ENCODE measurements at places on chromosomes 5 and 9.

DNA sequence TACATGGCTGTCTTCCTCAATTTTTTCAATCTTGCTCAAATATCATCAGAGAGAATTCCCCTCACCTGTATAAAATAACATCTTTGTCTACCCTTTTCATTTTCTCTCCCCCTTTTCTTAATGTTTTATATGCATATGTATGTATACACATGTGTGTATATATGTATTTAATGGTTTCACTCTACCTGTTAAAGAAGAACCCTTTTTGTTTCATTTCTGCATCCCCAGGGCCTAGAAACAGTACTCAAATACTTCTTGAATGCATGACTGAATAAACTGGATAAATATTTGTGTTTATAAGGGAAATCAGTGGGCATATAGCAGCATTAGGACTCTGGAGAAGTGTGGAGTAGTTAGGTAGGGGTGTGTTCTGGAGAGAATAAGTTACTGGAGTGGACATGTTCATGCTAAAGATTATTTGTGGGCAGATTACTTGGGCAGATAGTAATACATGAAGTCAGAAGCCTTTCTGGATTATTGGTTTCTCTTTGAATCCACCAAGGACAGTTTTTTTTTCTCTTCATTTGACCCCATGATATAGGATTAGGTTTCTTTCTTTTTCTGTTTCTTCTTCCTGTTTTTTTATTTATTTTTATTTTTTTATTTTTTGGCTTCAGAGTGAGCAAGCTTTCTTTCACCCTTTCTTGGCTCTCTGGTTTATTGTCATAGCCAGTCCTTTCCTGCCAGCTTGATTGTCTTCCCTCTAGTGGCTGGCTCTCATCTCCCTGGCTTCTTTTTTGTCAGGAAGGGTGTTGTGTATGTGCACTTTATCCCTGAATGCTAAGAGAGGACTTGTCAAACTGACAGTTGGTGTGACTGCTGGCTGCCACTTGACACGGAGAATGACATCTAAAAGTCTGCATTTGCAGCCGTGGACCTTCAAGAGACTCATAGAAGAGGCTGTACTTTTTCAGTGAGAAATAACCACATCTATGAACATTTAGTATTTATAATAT is 89.3 kb downstream of the ZCCHC7 start:
- no peak for DNase-seq

GRCh38 chr5:140113180-140113698 is 670 bp upstream of the PURA start:
- DNase-seq: no peak

- no peak for DNase-seq
Measured at GRCh38 chr5:150000990-150001659, 586 bp downstream of the HMGXB3 start.

DNA sequence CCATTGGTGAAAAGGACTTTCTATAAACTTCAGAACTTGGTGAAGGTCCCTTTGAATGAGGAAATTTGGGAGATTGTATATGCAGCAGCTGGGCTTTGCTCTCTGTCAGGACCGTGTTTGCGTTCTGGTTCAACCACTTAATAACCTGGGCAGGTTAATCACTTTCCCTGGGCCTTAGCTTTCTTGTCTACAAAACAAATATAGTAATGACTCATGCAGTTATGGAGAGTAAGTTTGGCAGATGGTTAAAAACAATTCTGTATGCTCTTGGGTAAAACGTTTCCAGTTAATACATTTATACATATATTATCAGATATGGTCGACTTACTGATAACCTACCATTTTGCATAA is 197.0 kb downstream of the ARHGEF28 start:
- no peak for DNase-seq

DNA sequence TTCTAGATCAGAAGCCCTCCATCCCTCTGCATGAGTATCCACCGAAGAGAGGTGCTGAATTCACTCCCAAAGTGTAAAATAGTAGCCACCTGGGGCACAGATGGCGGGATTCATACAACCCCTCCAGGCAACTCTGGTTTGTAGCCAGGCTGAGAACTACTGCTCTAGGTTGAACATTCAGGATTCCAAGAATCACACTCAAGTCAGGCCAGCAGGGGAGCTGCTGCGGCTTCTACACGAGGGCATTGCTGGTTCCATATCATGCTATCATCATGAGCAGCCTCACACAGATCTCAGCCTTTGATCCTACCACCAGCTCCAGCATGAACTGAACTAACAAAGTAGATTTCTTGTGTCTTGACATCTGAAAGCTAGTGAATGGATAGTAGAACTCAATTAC is 367.9 kb downstream of the DIRAS2 start:
- no peak for DNase-seq

- DNase-seq: no peak
Measured at GRCh38 chr5:143244000-143244736, 159.3 kb downstream of the NR3C1 start.

DNA sequence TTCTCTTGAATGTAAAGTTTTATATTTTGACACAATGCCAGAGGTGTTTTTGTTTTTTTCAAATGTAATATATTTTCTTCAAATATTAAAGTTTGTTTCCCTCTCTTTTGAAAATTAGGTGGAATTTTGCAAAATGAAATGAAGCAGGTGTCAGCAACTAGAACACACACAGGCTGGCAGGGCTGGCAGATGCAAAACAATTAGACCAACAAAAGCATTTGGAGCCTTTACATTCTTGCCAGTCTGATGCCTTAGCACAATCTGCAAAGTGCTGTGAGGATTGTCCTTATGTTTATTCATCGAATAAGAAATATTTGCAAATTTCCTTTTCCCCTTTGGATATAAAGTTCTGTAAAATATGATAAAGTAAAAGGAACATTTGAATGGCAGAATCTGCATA is 1063.9 kb downstream of the CDH9 start:
- DNase-seq: no peak

DNA sequence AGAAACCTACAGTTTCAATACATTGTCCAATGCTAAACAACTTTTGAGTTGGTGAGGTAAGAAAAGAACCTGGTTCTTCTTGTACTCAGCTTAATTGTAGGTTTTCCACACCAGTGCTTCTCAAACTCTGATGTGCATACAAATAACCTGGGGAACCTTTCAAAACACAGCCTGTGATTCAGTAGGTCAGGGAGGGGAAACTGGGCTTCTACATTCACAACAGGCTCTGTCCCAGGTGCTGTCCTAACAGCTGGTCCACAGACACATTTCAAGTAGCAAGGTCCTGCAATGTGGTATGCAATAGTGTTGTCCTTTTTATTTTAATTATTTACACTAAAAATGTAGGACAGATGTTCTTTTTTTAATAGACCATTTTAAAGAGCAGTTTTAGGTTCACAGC is 47.4 kb upstream of the SNCAIP start:
- DNase-seq: no peak

GRCh38 chr5:42770003-42770402 is 13.4 kb downstream of the CCDC152 start:
- DNase-seq: no peak

- no peak for DNase-seq
Measured at GRCh38 chr9:17802249-17802857, 223.5 kb downstream of the SH3GL2 start.

GRCh38 chr9:120353506-120353905 is 226.5 kb downstream of the CDK5RAP2 start:
- no peak for DNase-seq

- no peak for DNase-seq
Measured at GRCh38 chr5:146296245-146296644, 42.4 kb upstream of the POU4F3 start.

- no peak for DNase-seq
Measured at GRCh38 chr9:81410201-81410600, 279.1 kb downstream of the TLE1 start.

- DNase-seq: no peak
Measured at GRCh38 chr5:165837286-165837685, 2331.9 kb downstream of the MAT2B start.

DNA sequence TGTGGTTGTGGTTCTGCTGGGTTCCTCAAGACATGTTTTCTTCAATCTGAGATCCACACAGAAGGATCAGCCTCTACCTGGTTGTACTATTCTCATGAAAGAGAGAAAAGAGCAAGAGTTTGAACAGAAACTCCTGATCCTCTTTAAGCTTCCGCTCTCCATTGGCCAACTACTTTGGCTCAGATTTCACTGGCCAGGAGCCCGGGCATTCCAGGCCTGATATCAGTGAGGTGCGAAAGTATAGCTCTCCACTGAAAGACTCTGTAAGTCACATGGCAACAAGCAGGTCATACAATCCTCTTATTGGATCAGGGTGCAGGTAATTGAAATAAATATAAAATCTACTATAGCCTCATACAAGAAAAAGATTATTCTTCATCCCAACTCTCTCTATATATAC is 920.5 kb downstream of the TLE4 start:
- no peak for DNase-seq

DNA sequence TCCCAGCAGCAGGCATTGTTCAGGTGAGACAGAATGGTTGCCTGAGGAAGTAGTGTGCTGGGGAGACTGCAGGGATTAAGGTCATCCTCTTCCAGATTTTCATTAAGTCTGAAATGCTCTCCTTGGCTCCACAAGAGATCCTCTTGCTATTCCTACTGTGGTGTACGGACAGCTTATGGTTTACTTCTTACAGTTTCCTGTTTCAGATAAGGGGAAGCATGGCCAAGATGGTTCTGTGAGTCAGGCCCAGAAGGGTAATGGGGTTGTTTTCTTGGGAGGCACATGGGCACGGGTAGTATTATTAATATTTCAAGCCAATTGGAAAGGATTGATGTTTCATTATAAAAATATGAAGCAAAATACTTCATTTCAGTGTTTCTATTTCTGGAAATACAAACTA is 42.9 kb downstream of the GLRX start:
- DNase-seq: no peak

DNA sequence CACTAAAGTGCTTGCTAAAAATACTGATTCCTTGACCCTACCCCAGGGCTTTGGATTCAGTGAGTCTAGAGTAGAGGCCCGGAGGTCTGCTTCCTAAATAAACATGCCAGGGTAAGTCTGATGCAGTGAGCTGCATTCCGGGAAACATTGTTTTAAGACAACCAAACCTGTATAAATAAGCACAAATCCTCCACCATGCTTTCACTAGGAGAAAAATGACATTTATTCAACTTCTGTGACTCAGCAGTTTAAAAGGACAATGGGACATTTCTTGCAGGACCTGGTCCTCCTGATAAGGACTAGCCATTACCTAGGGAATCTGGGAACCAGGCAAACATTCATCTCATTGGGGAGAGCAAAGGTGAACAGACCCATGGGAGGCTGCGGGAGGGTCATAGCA is 335.3 kb downstream of the MLLT3 start:
- no peak for DNase-seq

- DNase-seq: no peak
Measured at GRCh38 chr9:10649076-10649475, 36.3 kb upstream of the PTPRD start.

DNA sequence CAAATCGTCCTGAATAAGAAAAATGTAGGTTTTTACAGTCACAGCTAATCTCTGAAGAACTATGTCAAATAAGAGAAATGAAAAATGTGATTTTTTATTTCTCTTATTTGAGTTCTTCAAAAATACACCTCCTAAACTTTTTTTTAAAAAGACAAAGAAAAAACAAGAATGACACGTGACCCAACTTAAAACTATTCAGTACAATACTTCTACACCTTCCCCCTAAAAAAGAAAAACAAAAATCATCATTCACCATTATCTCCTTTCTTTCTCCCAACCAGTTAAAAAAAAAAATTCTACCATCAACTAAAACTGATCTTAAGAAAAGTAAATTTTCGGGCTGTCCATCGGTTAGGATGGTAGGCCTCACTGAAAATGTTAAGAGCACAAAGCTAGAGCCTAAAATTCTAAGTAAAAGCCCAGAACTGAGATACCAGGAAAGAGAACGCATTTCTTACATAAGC is 2.1 kb downstream of the RNF145 start:
- DNase-seq: no peak

DNA sequence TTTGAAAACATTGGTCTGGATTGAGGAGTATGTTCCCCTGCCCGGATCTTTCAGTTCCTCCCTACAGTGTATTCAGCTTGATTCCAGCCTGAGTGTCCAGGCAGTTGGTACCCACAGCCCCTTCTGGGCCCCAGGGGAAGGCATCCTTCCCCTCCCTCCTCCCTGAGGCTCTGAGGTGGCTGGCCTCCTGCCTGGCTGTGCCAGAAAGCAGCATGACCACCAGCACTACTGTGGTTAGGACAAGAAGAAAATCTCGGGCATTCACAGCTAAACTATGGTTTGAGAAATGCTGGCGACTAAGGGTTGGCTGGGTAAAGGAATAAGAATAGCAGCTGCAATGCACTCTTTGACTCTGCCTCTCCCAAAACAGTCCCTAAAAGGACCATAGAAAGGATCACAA is 84.6 kb upstream of the LIFR start:
- DNase-seq: no peak

DNA sequence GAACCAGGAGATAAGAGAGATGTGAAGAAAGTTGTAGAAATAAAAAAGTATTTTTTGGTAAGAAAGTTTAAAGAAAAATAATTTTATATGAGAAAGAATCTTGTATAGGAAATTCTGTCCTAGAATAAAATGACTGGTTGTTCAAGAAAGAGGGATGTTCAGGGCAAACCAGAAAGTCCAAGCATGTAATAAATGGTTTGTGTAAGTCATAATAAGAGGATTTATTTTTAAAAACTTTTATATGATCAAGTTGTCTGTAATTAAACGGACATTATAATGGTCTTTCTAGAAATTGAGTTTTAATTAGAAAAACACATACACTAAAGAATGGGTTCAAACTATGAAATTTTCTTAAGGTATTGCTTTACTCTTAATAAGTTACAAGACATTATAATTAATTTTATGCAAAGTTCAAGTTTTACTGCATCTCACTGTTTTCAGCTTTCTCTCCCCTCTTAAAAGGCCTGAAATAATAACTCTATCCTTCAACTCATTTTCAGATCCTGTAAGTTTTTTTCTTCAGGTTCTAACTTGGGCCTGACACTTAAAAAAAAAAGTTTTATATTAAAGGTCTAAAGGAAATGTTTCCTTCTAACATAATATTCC is 56.1 kb upstream of the ZNF300 start:
- DNase-seq: no peak

DNA sequence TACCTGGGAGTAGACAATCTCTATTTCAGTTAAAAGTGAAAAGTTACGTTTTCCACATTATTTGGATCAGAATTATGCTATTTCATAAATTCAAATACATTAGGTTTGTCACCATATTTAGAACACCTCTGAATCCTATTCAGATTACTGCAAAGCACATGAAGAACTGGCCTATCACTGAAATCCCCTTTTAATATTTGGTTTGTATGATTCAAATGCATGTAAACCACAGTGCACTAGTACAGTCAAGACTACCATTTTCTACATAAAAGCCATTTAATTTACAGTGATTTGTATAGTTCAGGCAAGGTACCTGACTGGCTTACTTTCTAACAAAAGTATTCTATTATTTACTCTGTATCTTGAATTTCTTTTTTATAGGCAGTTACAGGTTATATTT is 212.5 kb downstream of the MEF2C start:
- no peak for DNase-seq

- no peak for DNase-seq
Measured at GRCh38 chr5:169934990-169935389, 45.3 kb downstream of the INSYN2B start.

GRCh38 chr5:120539471-120539870 is 75.4 kb downstream of the PRR16 start:
- no peak for DNase-seq

All from GF-D8 (cell line).